Activated T-helper 1 cell treated with anti-CD3 and anti-CD28 coated beads, Interleukin-2, amount 50 U/mL, for 16 hours (primary cell): ENCODE measurements at places on chromosomes 7 and 10.

DNA sequence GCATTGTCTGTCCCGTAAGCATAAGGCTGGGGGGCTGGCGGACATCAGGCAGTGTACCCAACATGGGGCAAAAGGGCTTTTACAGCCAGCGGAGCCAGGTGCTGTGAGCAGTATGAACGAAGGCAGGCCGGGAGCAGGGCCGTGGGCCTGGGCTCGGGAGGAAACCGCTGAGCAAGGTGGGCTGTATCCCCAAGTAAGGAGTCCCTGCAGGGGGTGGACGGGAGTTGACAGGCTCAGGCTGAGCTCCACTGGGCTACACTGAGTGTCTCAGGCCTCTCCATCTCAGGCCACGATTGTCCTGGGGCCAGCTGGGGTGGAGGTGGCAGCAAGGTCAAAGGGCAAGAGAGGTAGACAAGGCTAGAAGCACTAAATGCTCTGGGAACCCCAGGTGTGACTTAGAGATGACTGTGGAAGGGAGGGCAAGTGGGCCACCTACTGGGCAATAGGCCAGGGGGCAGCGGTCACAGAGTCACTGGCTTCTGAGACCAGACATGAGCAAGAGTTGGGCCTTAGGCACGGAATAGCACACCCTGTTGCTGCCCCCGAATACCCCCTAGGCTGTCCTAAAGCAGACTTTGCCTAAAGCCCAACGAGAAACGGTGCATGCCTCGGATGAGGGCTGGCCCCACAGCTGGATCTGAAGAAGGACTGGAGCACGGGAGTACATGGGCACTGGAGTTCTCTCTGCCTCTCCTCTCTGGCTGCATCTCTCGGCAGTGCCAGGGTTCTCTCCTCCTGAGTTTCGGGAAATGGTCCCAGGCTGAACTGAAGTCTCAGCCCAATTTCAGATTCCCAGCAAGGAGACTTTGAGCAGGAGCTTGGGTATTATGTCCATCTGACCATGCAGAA is 10.8 kb upstream of the RAMP3 start:
- DNase-seq = no peak

GRCh38 chr7:5704534-5704922 is 76.9 kb downstream of the RNF216 start:
- peak; percentile 42 for DNase-seq

GRCh38 chr10:67782530-67782929 is 55.5 kb downstream of the DNAJC12 start:
- DNase-seq = no peak

GRCh38 chr7:36448781-36449379 is 59.2 kb downstream of the ANLN start:
- no peak for DNase-seq

DNA sequence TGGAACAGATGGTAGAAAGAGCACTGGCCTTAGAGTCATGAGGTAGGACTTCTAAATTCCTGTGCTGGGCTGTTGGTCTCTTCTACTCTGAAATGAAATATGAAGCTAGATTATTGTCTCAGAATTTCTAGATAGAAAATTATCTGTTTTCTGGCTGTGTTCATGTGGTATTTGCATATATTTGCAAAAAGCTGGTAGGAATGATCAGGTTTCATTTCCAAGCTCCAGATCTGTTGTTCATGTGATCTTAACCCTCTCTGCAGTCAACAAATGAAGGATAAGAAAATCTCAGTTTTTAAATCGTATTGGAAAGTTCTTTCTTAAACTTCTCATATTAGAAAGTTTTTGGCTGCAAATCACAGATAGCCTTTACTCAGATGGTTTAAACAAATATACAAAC is 248.3 kb downstream of the CDK14 start:
- no peak for DNase-seq

DNA sequence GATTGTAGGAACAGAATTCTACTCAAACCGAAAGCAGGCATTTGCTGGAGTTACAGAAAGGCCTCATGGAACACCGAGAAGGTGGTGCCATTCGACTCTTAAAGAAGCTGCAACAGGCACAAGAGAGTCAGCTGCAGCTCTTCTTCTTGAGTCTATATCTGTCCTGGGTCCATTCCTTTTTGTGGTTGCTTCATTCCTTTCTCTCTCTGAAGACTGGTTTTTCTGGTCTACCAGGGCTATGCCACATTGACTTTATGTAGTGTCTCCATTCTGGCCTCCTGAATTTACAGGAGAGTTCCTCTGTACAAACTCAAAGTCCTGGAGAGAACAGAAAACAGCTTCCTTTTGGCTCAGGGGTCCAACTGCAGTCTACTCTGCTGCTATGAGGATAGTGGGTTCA is 132.8 kb downstream of the CFTR start:
- DNase-seq = no peak

- no peak for DNase-seq
Measured at GRCh38 chr7:71679480-71679879, 547.5 kb downstream of the GALNT17 start.

GRCh38 chr10:6619660-6620059 is 39.6 kb upstream of the PRKCQ start:
- no peak for DNase-seq

DNA sequence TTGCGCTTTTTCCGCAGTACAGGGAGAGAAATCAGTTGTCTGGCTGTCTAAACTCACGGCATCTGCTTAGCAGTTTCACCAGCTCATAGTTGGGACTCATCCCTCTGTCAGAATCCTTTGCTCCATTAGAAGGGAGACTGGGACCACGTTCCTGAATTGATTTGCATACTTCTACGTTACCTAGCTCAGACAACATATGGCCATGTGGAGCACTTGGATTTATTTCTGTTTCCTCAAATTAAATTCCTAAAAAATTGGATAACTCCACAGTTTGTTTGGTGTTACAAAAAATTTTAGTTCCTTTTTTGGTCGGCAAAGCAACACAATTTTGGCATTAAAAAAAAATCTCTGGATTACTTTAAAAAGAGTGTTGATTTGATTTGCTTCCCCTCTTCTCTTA is 614.0 kb downstream of the AUTS2 start:
- DNase-seq = no peak

- DNase-seq = no peak
Measured at GRCh38 chr10:91745090-91745831, 53.0 kb upstream of the TNKS2 start.

GRCh38 chr7:108261560-108262255 is 131.5 kb upstream of the LAMB4 start:
- DNase-seq = no peak

GRCh38 chr10:43060291-43060690 is 16.6 kb upstream of the RET start:
- DNase-seq = no peak

GRCh38 chr10:74078037-74078436 is 72.6 kb downstream of the AP3M1 start:
- no peak for DNase-seq

- DNase-seq = no peak
Measured at GRCh38 chr10:124921261-124921660, 20.7 kb upstream of the ZRANB1 start.

- DNase-seq = peak; percentile 33
Measured at GRCh38 chr10:131901181-131901829, 497 bp downstream of the PPP2R2D start.

- DNase-seq = no peak
Measured at GRCh38 chr7:148461392-148462179, 129.0 kb upstream of the C7orf33 start.

DNA sequence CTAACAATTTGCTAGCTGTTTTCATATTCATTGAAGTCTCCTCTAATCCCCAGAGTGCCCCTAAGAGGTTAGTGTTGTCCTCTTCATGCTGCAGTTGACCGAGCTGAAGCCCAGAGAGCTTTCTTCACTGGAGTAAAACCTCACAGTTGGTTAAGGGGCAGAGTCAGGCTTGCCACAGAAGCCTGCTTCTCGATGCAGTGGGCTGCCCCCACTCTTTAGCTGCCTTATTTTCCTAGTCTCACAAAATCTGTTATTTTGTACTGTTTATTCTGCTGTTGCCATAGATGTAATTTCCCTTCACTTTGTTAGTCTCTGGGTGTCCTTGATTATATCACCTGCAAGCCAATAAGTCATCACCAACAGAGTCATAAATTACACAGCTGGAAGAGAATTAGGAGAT is 56.3 kb upstream of the ZPBP start:
- no peak for DNase-seq
